Activated CD4-positive, CD25-positive, alpha-beta regulatory T cell treated with anti-CD3 and anti-CD28 coated beads, Interleukin-2, amount 50 U/mL, for 24 hours (primary cell): ENCODE measurements at places on chromosomes 16 and 17.

- ATAC-seq = no peak
These were observed 130.5 kb downstream of the MAF start for GRCh38 chr16:79469999-79470398.

DNA sequence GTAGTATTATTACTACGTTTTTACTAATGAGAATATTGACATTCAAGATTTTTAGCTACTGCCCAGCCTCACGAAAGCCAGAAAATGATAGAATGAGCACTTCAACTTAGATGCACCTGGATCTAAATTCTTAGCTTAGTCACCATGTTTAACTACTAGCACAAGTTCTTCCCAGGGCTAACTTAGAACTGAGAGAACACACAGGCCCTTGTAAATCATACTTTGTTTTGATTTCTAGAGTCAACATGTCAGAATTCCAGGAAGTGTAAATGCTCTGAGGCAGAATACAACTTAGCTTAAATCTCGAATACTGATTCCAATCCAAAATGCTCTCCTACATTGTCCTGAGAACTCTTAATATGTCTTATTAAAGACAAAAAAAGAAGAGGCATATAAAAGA is 6.8 kb upstream of the ACSM1 start:
- no peak for ATAC-seq

DNA sequence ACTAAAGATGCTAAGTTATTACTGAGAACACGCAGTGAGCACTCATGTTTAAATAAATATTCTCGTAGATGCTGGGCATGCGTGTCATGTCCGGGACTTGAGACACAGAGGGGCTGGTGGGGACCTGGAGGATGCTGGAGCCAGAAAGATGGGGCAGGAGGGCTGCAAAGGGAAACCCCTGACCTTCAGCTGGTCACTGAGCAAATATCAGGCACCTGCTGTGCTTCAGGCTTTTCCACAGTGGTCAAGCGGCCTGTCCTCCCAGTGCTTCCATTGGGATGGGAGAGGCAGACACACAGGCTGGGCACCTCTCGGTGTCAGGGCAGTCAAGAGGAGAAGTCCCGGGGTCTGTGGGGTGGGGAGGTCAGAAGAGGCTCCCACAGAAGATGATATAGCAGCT is 211.4 kb downstream of the GSG1L start:
- no peak for ATAC-seq

GRCh38 chr16:86030116-86030515 is 131.2 kb downstream of the IRF8 start:
- no peak for ATAC-seq

DNA sequence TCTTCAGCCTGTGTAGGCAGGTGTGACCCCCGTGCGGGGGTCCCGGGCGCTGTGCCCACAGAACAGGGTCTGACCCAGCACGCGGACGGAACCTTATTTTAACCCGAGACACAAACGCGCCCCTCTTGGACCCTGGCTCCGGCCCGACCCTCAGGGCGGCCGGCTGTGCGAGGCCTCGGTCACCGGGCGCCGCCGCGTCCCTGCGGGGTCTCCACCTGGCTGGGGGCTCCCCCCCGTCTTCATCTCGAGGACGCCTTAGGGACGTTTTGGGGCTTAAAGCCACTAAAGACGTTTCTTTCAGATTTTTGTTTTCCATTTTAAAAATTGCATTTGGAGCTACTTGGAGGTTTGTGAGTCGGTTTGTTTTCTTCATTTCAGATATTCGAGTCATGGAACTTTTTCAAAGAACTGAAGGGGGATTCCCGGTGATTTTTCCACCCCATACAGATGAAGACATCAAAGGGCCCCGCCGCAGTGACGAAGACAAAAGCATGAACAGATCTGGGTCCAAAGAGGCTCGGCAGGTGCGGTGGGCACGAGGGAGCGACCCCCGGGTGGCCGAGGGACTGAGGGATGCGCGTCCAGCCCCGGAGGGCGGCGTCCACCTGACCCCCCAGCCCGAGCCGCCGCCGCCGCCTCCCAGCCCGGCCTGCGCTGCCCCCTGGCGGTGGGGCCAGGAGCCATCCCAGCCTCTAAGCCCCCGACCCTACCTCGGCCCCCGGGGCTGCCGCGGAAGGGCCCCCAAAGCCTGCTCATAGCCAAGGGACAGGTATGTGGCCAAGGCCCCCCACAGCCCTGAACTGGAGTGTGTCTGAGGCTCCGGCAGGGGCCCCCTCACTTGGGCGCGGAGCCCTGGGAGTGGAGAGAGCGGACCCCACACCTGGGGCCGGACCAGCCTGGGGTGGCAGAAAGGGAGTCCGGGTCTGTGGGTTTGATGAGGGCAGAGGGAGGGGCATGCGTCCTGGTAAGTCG is 3.8 kb upstream of the CD7 start:
- ATAC-seq = peak; percentile 73

- peak; percentile 90 for ATAC-seq
These were observed 13.0 kb downstream of the SARM1 start for GRCh38 chr17:28384281-28385036.

- peak; percentile 60 for ATAC-seq
These were observed 17.2 kb upstream of the ALOX15 start for GRCh38 chr17:4658478-4659305.

DNA sequence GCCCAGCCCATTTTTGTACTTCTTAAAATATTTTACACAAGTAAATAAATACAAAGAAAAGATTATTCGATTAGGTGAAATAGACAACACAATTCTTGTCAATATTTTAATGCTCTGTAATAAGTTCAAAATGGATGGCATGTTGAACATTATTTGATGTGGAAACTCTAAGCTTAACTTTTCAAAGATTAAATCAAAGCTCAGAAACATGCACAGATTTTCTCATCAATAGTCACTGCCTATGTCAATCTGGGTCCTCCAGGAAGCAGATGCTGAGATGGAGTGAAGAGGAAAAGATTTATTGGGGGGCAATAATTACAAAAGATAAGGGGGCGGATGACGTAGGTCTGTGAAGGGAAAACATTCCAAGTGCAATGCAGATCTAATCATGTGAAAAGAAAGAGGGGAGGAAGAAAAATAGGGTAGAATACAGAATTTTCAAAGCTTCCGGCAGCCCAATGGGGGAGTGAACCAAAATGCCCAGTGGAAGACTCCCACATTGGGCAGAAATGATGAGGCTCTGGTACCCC is 50.5 kb downstream of the COPRS start:
- no peak for ATAC-seq

DNA sequence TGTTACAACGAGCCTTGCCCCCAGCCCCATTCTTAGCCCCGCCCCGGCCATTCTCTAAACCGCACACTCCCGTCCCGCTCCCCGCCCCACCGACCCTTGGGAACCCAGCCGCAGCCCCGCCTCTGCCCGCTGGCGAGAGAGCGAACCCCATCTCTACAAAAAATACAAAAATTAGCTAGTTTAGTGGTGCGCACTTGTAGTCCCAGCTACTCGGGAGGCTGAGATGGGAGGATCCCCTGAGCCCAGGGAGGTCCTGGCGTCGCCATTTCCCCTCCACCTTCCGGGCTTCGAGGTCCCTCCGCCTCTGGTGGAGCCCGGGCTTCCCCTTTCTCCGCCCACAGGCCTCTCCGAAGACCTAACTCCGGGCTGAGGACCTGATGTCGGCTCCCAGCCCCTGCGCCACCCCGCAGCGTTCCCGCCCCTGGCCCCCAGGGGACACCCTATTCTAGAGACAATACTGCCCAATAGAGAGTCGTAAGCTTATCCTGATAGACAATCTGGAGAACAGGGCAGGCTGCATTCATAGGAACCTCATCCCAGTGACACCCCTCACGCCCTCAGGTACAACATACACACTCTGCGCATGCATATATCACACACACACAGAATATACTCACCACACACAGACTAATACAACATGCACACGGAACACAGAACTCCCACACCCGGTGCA is 480 bp upstream of the PROCA1 start:
- peak; percentile 49 for ATAC-seq

DNA sequence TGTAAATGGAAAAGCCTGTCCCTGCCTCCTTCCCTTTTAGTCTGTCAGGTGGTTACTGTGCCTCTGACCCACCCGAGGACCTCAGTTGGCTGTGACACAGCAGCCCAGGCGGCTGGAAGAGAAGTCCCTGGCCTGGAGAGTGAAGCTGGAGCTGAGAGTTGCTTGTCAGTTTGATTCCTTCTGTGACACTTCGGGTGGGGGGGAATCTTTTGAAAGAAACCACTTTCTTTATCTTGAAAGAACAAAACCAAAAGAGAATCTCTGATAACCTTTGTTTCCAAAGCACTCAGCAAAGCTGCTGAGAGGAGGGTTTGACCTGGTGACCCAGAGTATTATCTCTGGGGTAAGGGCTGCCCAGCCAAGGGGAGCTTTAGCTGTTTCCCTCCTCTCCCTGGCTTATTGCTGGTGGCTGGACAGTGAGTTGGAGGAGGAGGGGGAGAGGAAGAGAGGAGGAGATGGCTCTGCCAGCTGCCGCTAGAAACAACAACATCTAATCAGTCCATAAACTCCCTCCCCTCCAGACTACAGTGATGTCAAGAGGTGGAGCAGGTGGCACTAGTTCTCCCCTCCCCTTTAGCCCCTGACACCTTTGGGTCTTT is 34.0 kb downstream of the YPEL2 start:
- peak; percentile 12 for ATAC-seq

DNA sequence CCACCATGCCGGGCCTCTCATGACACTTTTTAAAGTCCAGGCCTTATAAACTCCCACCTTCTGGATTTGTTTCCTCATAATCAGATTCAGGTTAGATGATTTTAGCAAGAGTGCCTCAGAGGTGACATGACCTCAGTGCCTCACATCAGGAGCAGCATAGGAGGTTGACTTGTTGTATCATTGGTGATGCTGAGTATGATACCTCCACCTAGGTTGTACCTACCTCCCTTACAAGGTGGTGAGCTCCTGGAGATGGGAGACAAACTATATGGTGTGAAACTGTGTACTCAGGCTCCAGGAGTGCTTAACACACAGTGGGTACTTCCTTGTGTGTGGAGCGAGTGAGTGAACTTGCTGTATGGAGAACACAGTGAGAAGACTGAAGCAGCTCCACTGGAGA is 18.6 kb downstream of the NDUFAB1 start:
- ATAC-seq = no peak

GRCh38 chr16:24539295-24539849 is at the start of gene RBBP6:
RBBP6 (plus strand) TSS chr16:24539566; CDS start chr16:24540627, 1,061 bp downstream.
- peak; percentile 93 for ATAC-seq

- ATAC-seq = no peak
These were observed 20.0 kb downstream of the AARSD1 start for GRCh38 chr17:42944211-42944610.
